ENCODE measurements at places on chromosomes 7 and 10. TPM values are rescaled to one million over a fixed set of nuclear protein-coding genes. Genes with fewer than 3 reads are reported as not detected.

DNA sequence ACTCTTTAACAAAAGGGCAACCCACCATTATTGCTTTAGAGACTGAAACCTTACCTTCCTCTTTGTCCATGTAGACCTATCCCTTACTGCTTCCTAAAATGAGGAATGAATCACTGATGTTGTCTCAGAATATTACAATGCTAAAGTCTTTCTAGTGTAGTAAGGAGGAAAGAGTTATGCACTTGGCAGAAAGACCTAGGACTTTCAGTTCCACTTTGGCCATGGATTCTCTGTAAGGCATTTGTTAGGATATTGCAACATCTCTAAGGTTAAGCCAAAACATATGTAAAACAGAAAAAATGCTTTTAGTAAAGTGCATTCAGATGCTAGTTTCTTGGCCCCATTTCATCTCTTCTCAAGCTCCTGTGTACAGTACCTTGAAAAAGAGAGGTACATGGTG lies 230.9 kb downstream of the PARD3 start:
- no peak for DNase-seq

ORAI2 gene
- 4.1 TPM for polyA plus RNA-seq

WDFY4 gene
- polyA plus RNA-seq: 0.34 TPM

DNA sequence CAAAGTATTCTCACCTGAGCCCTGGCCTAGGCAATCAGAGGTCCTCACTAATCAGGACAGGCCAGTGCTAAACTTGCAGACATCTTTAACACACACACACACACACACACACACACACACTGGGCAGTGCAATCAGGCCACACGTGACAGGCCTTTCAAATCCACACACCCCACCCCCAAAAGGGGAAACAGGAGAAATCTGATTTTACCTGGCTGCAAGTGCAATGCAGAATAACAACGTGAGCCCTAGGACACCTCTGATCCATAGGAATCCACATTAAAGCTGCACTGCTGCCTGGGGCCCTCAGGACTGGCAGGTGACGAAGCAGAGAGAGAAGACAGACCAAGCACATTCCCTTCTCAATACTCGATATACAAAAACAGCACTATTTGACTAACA lies 218.9 kb downstream of the FAM107B start:
- DNase-seq: no peak

DNA sequence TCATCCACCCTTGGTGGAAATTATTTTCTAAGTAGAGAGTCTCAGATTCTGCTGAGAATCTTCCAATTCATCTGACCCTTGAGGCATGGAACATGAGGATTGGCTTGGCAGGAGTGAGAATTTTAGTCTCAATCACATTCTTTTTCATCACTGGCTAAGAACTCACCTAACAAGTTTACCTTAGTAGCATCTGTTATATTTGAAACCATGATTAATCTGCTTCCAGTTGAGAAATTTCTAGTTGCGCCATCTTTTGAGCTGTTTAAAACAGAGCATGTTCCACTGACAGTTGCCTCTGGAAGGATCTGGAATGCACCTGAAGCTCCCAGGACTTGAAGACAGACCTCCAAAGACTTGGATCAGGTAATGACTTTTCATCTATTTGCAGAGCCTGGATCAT lies at the start of gene LIPK:
Gene LIPK (plus strand): TSS at position 292 of the 400 bp plus-strand sequence. CDS start 18,295 bp downstream, outside the sequence.
- DNase-seq: no peak

GRCh38 chr10:17497446-17498030 lies 43.1 kb upstream of the ST8SIA6 start:
- DNase-seq: no peak

DNA sequence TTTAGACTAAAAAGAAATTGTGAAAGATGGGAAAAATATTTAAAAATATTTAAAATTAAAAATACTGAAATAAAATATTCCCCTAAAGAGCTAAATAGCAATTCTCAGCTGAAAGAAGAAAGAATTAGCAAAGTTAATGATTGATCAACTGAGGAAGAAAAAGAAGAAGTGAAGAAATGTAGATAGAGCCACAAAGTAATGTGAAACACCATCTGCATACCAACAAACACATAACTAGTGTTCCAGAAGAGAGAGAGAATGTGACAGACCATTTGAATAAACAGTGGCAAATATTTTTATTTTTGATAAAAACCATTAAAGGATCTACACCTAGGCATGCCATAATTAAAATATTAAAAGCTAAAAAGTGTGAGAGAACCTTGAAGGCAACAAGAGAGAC lies 784.5 kb upstream of the ZWINT start:
- DNase-seq: no peak

DNA sequence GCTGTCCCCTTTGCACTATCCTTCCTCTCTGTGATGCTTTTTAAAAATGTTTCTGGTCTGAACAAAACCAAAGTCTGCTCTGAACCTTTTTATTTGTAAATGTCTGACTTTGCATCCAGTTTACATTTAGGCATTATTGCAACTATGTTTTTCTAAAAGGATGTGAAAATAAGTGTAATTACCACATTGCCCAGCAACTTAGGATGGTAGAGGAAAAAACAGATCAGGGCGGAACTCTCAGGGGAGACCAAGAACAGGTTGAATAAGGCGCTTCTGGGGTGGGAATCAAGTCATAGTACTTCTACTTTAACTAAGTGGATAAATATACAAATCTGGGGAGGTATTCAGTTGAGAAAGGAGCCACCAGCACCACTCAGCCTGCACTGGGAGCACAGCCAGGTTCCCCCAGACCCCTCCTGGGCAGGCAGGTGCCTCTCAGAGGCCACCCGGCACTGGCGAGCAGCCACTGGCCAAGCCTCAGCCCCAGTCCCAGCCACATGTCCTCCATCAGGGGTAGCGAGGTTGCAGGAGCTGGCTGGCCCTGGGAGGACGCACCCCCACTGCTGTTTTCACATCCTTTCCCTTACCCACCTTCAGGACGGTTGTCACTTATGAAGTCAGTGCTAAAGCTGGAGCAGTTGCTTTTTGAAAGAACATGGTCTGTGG lies 11.4 kb upstream of the CSGALNACT2 start:
- no peak for DNase-seq

ZNF804B gene
- polyA plus RNA-seq: 0.14 TPM

NUTM2A gene
- 3.6 TPM for polyA plus RNA-seq

DNA sequence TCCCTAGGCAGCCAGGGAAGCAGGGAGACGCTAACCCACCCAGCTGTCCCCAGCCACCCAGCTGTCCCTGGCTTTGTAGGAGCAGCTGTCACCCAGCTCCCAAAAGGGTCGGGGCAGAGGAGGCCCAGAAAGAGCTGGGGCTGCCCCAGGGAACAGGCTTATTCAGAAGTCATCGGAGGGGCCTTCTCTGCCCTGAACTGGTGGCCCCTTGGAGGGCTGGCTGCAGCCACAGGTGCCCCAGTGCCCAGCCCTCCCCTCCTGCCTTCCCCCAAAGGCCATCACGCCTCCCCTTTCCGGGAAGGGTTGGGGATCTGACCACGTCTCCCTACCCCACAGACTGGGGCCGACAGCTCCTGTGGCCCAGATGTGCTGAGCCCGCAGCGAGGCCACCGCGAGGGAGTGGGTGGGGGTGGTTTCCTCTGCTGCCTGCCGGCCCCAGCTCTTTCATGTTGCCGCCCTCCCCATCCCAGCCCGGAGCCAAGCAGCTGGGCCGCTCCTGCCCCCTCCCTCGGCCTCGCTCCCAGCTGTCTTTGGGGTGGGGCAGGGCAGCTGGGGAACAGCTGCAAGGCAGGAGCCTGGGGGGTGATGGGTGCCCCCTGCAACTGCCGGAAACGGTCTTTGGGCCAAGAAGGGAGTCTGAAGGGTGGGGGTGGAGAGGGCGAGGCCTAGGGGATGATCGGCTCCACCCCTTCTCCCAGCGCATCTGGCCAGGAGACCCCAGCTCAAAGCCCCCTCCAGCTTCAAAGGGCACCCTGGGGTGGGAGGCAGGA lies 16.8 kb downstream of the TRIM8 start:
- DNase-seq: peak; percentile 77

GRCh38 chr10:17788646-17789045 lies 20.5 kb upstream of the MRC1 start:
- no peak for DNase-seq

DNA sequence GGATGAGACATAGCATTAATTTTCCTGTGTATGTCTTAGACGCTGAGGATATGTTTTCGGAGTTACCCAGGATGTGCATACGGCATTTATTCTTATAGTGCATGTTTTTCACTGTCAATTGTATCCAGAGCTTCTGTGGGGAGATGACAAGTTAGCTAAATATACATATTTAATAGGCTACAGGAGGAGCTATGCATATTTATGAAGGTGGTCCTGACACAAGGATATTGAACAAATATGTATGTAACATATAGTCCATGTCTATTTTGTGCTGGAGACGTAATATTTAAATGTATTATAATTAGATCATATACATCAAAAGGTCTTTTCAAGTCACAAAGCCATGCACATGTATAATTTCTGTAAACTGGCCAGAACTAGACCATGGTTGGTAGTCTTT lies 16.0 kb downstream of the IL6 start:
- DNase-seq: no peak

- DNase-seq: peak; percentile 60
Observed at GRCh38 chr10:110207011-110207804, at the start of gene MXI1. TSS of gene MXI1 (plus strand) at chr10:110207605. CDS start at chr10:110207809, 204 bp downstream.

DNA sequence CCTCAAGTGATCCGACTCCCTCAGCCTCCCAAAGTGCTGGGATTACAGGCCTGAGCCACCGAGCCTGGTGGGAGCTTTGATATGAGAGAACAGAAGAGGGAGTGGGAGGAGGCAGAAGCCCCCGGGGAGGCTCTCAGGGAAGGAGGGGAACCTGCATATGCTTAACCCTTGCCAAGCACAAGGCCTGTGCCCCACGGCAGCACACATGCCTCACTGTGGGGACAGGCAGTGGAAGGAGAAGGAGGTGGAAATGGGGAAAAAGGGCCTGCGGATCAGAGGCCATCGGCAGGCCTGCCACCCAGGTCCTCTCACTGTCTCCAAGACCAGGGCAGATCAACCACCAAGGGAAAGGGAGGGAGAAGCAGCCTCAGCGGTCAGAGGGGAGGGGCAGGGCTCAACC lies 7.2 kb upstream of the GRID1 start:
- DNase-seq: no peak

GRCh38 chr7:7563813-7564212 lies 2.9 kb upstream of the MIOS start:
- no peak for DNase-seq

Data from pancreas (tissue), 10 donors.